ENCODE measurements at places on chromosomes 16 and 17. TPM values are rescaled to one million over a fixed set of nuclear protein-coding genes. Genes with fewer than 3 reads are reported as not detected.

SLC16A13 gene
- 10.4 TPM for total RNA-seq

OR4D1 gene
- not detected for total RNA-seq

- H3K27ac ChIP-seq = no peak overlapping the region
- H3K27me3 ChIP-seq = peaks cover 13% of the 10 kb centered on the region
- no peak overlapping the region for H3K4me3 ChIP-seq
- DNase-seq = no peak
- no peaks in the 10 kb centered on the region for H3K36me3 ChIP-seq
- peaks cover 9% of the 10 kb centered on the region for H3K4me1 ChIP-seq
Observed at GRCh38 chr17:39011907-39012468, 44.8 kb upstream of the FBXO47 start.

DNA sequence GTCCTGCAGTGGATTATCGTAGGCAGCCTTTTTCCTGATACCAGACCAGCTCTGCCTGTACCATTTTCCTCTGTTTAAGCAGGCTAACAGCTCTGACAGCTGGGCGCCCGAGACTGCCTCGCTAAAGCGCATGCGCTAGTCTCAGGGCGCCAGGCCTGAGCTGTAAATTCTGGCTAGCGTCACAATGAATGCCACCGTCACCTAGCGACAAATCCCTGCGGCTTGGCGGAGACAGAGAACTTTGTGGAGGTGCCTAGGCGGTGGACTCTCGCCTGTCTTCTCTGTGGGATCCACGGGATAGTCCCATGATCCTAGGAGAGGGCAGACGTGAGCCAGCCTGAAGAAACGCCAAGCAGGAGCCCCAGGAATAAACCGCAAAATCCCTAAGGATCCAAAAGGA is 573.9 kb downstream of the KCNJ18 start:
- no peak overlapping the region for H3K4me3 ChIP-seq
- no peak overlapping the region for H3K27ac ChIP-seq
- no peak for DNase-seq

DNA sequence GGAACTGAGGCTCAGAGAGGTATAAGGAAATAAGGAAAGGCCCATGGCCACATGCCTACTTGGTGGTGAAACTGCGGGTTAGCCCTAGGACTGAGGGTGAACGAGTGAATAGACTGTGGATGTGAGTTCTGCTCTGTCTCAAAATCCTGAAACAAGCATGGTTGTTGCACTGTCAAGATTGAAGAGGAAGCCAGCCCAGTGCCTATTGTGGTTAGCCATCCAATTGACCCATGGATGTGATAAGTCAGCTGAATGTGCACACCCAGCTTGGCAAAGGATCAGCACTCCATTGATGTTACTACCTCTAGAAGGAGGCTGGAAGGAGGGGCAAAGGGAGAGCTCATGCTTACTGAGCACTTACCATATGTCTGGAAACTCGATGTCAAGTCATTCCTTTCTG is 4.5 kb downstream of the TMEM114 start:
- peaks cover 10% of the 10 kb centered on the region for H3K4me1 ChIP-seq
- H3K27me3 ChIP-seq = peaks cover 71% of the 10 kb centered on the region
- no peak overlapping the region for H3K27ac ChIP-seq
- no peak overlapping the region for H3K4me3 ChIP-seq

DNA sequence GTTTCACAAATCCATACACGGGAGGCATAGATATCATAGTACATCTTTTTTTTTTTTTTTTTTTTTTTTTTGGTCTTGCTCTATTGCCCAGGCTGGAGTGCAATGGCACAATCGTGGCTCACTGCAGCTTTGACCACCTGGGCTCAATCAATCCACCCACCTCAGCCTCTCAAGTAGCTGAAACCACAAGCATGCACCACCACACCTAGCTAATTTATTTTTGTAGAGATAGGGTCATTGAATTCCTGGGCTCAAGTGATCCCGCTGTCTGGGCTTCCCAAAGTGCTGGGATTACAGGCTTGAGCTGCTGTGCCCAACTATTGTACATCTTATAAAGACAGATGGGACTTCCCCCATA is 3.5 kb upstream of the RAPGEFL1 start:
- H3K4me1 ChIP-seq = peaks cover 12% of the 10 kb centered on the region
- no peaks in the 10 kb centered on the region for H3K27me3 ChIP-seq
- H3K36me3 ChIP-seq = peaks cover 34% of the 10 kb centered on the region
- DNase-seq = no peak
- H3K27ac ChIP-seq = no peak overlapping the region
- H3K4me3 ChIP-seq = no peak overlapping the region

GRCh38 chr17:16254773-16255400 is 37.9 kb downstream of the PIGL start:
- peaks cover 12% of the 10 kb centered on the region for H3K4me1 ChIP-seq
- no peak overlapping the region for H3K4me3 ChIP-seq
- DNase-seq = no peak
- no peaks in the 10 kb centered on the region for H3K27me3 ChIP-seq
- H3K36me3 ChIP-seq = peaks cover 5% of the 10 kb centered on the region

- H3K27ac ChIP-seq = peak within 1 kb of the TSS; percentile 98
- H3K4me3 ChIP-seq = peak within 1 kb of the TSS; percentile 94
- H3K27me3 ChIP-seq = no peaks in the 10 kb centered on the region
- peak; percentile 78 for DNase-seq
Observed at GRCh38 chr17:61862975-61863800, at the start of gene BRIP1. Gene BRIP1 (minus strand): TSS chr17:61863528. CDS start chr17:61861539, 1,989 bp downstream.

Data from mesothelial cell of epicardium (in vitro differentiated cells).